Activated naive CD8-positive, alpha-beta T cell treated with anti-CD3 and anti-CD28 coated beads, Interleukin-2, amount 50 U/mL, for 16 hours (primary cell): ENCODE measurements at places on chromosomes 11 and 22.

- DNase-seq, result no peak
These were observed 608 bp downstream of the TMPRSS13 start for GRCh38 chr11:117928446-117929141.

GRCh38 chr22:26905640-26906039 is 248.3 kb downstream of the MIAT start:
- DNase-seq, result no peak

DNA sequence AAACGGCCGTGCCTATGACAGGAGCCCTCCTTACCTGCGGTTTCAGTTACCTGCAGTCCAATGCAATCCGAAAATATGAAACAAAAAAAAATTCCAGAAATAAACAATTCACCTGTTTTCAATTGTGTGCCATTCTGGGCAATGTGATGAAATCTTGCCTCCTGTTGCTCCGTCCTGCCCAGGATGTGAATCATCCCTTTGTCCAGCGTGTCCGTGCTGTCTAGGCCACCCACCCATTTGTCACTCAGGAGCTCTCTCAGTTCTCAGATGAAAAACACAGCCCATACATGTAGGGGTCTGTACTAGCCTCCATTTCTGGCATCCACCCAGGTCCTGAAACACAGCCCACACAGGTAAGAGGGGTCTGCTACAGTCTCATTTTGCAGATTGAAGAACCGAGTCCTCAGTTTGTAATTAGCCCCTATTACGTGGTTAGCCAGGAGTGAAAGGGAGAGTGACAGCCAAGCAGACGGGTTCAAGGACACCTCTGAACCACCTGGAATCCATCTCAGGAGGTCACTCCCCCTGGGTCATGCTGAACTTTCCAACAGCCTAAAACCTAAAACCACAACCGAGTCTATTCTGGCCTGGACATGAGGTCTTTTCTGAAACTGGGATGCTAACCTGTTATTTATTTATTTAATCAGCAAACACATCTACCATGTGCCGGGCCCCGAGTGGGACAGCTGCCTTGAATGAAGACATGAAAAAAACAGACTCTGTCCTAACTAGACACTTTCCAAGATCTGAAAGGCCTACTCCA is 317.2 kb downstream of the SHANK2 start:
- DNase-seq, result no peak

DNA sequence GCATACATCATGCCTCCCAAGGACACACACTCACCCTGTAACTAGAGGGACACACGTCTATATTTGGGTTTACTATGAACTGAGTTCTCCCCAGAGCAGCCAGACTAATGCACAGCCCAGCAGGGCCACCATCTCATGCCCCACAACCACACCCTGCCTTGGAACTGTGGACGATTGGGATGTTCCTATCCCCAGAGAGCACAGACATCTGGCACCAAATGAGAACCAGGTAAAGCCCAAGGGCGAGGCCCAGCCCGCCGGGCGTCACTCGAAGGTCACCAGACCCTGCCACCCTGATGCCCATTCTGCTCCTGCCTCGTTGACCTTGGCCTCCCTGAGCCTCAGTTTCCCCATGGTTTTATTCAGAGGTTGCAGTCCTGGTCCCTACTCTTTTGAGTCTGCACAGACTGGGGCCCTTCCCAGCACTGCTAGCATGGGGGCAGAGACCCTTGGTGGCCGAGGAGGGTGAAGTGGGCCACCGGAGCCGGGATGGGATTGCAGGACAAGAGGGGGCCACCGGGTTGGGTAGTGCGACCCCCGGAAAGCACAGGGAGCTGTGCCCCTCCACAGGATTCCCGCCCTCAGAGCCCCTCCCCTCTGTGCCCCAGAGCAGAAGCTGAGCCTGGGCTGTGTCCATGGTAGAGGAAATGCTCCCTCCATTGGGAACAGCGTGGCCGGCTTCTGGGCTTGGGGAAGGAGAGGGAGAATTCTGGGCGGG is 56.8 kb downstream of the IGLL5 start:
- DNase-seq, result no peak

DNA sequence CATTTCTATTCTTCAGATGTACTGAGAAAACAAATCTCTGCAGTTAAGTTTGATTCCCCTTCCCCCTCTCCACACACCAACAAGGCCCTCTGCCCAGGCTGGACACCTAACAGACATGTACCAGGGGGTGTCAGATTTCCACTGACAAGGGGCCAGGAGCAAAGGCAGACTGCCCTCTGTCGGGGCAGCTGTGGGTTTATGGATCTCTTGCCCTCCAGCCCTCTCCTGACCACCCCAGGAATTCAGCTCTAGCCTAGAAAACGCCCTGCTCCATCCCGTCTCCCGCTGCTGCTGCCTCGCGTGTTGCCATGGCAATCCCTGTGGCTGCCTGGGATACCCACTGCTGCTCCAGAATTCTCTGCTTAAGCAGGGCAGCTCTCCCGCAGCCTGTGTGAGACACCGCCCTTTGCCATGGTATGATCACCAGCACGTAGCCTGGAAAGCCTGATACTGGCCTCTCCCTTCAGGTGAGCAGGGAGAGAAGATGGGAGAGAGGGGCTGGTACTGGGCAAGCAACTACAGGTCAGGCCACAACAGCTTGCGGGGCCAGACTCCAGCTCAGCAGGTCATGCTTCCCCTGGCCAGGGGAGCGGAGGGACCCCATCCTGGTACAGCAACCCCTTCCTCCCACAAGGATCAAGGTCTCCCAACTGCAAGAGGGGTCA is 41.6 kb downstream of the BUD13 start:
- no peak for DNase-seq

DNA sequence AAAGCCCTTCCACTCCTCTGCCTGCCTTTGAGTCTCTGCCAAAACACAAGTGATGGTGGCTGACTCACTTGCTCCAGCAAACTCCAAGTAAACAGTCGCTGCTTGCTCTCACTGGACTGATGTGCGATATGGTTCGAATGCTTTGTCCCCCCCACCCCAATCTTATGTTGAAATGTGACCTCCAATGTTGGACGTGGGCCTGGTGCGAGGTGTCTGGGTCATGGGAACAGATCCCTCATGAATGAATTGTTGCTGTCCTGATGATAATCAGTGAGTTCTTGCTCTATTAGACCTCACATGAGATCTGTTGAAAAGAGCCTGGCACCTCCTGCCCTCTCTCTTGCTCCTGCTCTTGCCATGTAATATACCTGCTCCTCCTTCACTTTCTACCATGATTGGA is 747.9 kb downstream of the OPCML start:
- no peak for DNase-seq

GRCh38 chr11:77510851-77511250 is 37.0 kb upstream of the PAK1 start:
- no peak for DNase-seq

GRCh38 chr11:57240757-57241156 is 3.7 kb upstream of the APLNR start:
- DNase-seq, result no peak

DNA sequence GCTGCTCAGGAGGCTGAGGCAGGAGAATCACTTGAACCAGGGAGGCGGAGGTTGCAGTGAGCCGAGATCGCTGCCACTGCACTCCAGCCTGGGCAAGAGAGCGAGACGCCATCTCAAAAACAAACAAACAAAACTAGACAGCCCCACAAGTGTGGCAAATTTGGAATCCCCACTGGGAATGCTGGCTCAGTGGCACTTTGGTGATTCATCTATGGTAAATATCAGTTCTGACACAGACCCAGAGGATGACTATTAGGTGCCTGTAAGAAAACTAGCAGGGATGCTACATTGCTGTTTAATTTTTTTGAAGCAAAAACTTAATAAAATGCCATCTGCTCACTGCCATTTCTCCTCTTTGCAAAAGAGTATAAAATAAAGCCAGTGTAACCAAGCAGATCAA is 107.9 kb downstream of the NAT10 start:
- DNase-seq, result no peak

DNA sequence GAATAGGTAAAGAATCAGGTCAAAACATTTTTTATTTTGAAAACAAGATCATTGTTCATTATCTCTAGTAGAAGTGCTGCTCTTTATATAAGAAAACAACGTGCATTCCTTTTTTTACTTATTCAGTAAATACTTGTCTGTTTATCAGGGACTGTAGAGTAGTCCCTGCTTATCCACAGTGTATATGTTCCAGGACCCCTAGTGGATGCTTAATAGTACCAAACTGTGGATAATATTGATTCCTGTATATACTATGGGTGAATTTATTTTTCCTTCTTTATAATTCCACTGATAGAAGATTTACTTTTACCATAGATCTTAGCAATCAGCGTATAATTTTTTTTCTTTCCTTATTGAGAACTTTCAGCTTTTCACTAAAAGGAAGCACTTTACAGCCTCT is 32.6 kb downstream of the CEP295 start:
- DNase-seq, result no peak

DNA sequence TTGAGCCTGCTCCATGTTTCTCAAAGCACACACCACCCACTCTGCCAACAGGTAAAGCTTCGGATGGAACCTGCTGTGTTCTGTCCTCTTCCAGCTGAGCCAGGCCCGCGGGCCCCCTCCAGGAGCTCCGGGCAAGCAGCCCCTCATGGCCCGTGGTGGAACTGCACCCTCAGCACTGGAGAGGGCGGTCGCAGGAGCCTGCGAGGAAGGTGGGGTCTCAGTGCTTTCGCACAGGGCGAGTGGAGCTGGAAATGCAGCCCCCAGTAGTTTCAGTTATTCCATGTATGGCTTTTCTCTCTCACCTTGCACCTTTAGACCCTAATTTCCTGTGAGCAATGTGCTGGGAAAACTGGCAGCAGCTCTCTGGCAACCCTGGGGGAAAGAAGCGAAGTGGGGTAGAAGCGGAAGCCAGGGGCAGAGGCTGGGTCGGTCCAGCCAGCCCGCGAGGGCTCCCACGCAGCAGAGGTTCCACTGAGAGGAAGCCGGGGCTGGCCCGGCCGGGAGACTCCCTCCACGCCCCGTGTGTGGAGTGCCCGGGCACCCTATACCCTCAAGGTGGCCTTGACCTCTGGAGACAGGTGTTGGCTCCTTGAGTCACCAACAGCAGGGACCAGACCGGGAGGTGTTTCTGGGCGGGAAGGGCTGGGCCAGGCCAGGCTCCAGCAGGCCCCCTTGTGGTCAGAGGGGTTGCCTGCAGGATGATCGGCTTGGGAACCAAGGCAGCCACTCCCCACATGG is 119.9 kb upstream of the TMEM45B start:
- peak; percentile 60 for DNase-seq

GRCh38 chr22:19238900-19239299 is 52.6 kb downstream of the CLTCL1 start:
- DNase-seq, result no peak

GRCh38 chr22:35425971-35426800 is 26.2 kb downstream of the MCM5 start:
- no peak for DNase-seq

- no peak for DNase-seq
These were observed 53.0 kb downstream of the KREMEN1 start for GRCh38 chr22:29125844-29126243.

- no peak for DNase-seq
These were observed 22.7 kb downstream of the ANO1 start for GRCh38 chr11:70100791-70101190.

DNA sequence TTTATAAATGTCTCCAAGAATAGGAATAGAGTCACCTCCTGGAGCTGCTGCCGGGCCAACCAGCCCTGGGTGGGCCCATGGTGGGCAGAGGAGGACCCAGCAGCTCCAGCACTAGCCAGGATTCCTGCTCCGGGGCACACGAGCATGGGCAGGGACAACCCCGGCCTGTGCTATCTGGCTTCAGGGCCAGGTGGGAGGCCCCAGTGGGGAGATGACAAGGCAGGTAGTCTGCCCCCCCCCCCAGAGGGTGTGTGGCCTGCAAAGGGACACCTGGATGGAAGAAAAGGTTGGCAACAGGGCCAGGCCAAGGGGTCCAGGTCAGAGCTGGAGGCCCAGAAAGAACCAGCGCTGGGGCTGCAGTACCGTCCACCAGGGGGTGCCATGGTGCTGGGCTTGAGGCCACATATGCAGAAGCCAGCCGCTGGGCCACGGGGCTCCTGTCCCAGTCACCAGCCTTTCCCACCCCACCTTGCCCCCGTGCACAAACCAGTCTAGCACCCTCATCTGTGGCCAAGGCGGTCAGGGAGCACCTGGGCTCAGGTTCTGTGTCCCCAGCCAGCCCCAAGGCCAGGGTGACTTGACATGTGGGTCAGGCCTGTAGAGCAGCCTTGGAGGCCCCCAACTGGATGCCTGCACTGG is 3.4 kb downstream of the TSPAN32 start:
- peak; percentile 78 for DNase-seq

- DNase-seq, result no peak
These were observed 43.2 kb upstream of the UBASH3B start for GRCh38 chr11:122612123-122612824.

DNA sequence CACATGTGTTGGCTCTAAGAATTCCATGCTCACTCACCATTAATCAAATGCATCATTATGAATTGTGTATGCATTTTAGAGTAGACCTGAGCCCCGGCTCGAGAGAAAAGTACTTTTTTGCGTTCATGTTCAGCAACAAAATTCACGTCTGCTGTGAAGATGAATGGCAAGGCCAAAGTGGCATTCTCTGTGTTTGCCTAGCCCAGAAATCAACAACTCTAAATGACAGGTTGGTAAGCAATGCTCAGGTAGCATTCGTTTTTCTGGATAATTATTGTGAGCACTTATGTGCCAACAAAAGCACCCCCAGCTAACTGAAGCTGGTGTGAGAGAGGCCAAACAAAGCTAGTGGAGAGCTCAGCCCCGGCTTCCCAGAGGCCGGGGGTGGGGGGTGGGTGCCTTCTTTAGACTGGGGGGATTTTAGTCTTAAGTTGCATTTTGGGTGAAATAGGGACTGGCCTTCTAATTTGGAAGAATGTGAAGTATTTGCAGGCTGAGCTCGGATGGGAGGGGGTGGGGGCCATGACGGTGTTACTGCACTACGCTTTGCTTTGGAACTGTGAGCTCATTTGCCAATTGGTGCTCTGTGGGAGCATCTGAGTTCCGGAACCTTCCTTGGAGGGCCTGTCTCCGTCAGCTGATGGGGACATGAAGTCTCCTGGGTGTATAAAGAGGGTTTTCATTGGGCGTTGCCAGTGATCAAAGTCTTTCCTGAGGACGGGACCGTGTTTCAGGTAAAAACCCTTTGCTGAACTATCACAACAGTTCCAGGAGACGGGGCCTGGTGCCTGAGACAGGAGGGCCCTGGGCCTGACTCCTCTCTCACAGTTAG is 29.0 kb upstream of the ALX4 start:
- DNase-seq, result no peak

GRCh38 chr11:47688111-47688510 is 27.1 kb downstream of the AGBL2 start:
- DNase-seq, result no peak

DNA sequence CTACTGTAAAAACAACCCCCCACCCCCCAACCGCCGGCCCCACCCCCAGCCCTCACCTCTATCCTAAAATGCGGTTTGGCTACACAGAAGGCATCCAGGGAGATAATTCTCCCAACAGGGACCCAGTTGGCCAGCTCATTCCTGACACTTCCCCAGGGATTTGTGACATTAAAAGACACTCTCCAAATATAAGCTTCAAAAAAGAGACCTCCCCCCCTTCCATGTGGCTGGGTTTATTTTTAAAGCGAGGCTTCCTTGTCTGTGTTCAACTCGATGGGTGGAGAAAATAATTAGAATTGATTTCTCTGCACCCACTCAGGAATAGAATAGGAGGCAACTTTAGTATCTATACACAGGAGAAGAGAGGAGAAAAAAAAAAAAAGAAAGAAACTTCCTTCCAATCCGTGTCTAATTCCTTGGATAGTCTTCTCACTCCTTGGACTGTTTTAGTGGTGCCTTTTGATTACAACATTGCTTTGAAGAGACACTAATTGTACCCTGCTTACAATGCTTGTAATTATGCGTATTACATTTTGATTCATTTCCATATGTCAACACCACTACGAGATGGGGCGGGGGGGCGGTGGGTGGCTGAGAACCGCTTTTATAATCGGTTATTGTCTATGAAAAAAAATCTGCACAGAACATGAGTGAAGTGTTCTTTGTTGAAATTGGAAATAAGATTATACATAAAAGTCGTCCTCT is 500.4 kb downstream of the MIAT start:
- no peak for DNase-seq
